Ascending aorta (tissue), 2 donors: ENCODE measurements at places on chromosomes 3 and 15. TPM values are rescaled to one million over a fixed set of nuclear protein-coding genes. Genes with fewer than 3 reads are reported as not detected.

- no peak for DNase-seq
- H3K27me3 ChIP-seq: no peaks in the 10 kb centered on the region
- H3K27ac ChIP-seq: no peak overlapping the region
- H3K4me1 ChIP-seq: no peaks in the 10 kb centered on the region
- H3K36me3 ChIP-seq: no peaks in the 10 kb centered on the region
Observed at GRCh38 chr15:69009341-69009740, 5.2 kb upstream of the NOX5 start.

GRCh38 chr3:126985132-126985985, 2.4 kb downstream of the PLXNA1 start:
- DNase-seq: no peak
- no peaks in the 10 kb centered on the region for H3K27me3 ChIP-seq
- peaks cover 46% of the 10 kb centered on the region for H3K4me1 ChIP-seq
- peaks cover 18% of the 10 kb centered on the region for H3K36me3 ChIP-seq
- H3K4me3 ChIP-seq: peak overlapping the region; percentile 88

DNA sequence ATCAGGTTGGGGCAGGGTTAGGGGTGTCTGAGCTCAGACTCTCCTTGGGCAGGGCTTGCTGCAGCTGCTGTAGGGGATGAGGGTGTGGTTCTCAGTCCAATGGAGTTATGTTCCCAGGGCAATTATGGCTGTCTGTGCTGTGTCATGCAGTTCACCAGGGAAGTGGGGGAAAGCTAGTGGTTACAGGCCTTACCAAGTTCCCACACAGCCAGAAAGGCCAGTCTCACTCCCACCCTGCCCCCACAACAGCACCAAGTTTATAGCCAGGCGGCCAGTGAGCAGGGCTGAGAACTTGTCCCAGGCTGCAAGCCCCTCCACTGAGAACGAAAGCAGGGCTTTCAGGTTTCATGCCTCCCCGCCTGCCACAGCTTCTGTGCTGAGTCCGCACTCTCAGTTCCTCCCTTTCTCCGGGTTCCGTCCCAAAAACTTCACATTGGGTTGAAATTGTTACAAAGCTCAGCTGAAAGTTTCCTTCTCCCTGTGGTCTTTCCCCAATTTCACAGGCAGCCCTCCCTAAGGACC, 19.6 kb upstream of the CPOX start:
- H3K27ac ChIP-seq: no peak overlapping the region
- H3K4me1 ChIP-seq: no peaks in the 10 kb centered on the region
- no peak overlapping the region for H3K4me3 ChIP-seq
- H3K36me3 ChIP-seq: no peaks in the 10 kb centered on the region
- H3K27me3 ChIP-seq: no peaks in the 10 kb centered on the region

GRCh38 chr3:11769704-11770476, 76.8 kb downstream of the TAMM41 start:
- H3K27me3 ChIP-seq: no peaks in the 10 kb centered on the region
- no peak overlapping the region for H3K27ac ChIP-seq
- DNase-seq: no peak
- no peak overlapping the region for H3K4me3 ChIP-seq

DPP8 gene
- 69.0 TPM for total RNA-seq
